Hematopoietic multipotent progenitor cell (in vitro differentiated cells): ENCODE measurements at places on chromosomes 16 and 17. TPM values are rescaled to one million over a fixed set of nuclear protein-coding genes. Genes with fewer than 3 reads are reported as not detected.

- no peak for DNase-seq
These were observed 80.9 kb upstream of the GNG13 start for GRCh38 chr16:881219-882097.

Gene KRTAP3-2
- not detected for total RNA-seq

Gene SLC38A8
- total RNA-seq: not detected

DNA sequence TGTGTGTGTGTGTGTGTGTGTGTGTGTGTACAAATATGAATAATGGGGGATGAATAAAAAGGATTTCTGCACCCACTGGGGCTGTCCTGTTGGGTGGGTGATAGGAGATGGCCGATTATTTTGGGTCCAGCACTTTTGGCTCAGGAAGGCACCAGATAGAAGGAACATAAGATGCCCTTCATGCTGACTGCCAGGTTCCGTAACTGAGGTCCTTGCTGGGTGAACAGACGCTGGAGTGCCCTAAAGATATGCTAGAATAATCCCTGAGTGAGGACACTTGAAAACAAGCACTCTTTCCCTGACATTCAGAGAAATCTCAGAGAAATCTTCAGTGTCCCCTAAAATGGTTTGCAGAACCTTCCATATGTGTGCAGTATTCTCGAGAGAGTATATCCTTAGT is 17.7 kb downstream of the IRX6 start:
- DNase-seq: no peak

Gene HIRIP3
- 9.4 TPM for total RNA-seq

Gene ZPBP2
- total RNA-seq: not detected

Gene WFIKKN1
- 0.27 TPM for total RNA-seq

GRCh38 chr16:70700101-70701020 is 14.5 kb upstream of the MTSS2 start:
- DNase-seq: peak; percentile 48

Gene CMC2
- total RNA-seq: 24.5 TPM

Gene RABEP1
- total RNA-seq: 11.0 TPM

Gene SLC13A2
- total RNA-seq: not detected

Gene NT5C3B
- total RNA-seq: 41.5 TPM

- DNase-seq: no peak
These were observed 14.1 kb downstream of the RAD51C start for GRCh38 chr17:58706351-58707140.

Gene SLFN14
- total RNA-seq: 0.27 TPM

GRCh38 chr17:51873302-51873701 is 285.2 kb downstream of the CA10 start:
- DNase-seq: no peak

- no peak for DNase-seq
These were observed 2.3 kb downstream of the SLFN5 start for GRCh38 chr17:35245196-35245486.

DNA sequence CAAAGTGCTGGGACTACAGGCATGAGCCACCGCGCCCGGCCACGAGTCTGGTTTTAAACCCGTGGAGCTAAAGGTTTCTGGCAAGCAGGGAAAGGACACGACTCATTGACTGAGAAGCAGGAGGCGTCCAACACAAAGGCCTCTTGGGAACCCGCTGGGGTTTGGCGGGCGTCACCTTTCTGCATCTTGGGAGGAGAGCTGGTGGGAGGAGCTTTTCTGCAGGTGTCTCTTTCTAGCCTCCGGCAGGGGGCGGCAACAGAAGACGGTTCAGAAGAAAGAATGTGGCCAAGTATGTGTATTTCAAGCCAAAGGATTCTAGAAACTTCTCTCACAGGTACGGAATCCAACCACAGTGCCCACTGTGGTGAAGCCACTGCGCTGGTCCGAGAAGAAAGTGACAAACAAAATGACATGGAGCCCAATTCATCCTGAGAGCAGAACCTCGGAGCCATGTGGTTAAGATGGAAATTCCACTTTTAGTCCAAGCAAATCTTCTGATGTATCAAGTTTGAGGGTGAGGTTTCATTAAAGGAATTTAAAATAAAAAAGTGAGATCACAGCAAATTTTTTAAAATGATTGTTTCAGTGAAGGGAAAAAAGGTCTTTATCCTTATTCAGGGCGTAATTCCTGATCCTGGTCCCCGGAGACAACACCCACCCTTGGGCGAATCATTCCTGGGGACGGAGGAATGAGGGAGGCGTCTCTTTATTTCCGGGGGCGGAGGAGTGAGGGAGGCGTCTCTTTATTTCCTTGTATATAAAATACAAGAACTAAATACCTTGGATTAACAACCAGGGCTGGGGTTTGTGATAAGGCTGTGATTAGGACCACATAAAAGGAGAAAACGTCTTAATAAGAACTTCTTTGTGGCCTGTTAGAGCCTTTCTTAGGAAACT is 97.6 kb downstream of the MRM3 start:
- peak; percentile 87 for DNase-seq

DNA sequence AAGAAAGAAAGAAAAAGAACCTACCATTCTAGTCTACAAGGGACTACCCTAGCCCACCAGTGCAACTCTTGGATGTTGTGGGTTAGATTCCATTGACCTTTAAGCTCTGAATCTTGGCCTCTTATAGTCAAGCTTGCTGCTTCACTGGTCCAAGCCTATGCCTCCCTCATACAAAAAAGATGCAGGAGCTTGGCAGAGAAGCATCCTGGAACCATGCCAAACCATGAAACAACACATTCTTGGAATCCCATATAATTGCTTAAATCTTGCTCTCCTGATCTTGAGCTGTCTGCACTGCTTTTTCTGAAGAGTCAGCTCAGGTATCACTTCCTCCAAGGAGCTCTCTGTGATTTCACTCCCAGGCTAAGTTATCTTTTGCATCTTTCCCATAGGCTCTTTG is 117.9 kb upstream of the GPR139 start:
- DNase-seq: no peak

DNA sequence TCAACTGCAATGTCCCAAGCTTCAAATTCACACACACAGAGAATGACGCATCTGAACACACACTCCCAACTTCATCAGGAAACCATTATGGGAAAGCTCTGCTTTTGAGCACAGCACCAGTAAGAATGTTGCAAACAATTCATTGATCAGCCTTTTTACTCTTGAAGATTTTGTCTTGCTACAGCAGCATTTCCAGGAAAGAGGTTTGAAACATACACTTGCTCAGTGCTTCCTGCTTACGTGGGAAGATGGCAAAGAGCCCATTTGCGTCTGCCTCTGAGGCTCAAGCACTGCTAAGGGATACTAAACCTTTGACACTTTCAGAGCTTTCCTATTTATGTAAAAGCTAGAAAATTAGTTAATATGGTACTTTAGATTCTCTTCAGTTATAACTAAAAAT is 77.2 kb upstream of the MON1B start:
- DNase-seq: no peak

Gene OR1F1
- not detected for total RNA-seq

GRCh38 chr16:89859615-89860007 is 13.8 kb upstream of the TCF25 start:
- DNase-seq: no peak

Gene TNFRSF17
- 0.27 TPM for total RNA-seq

- DNase-seq: no peak
These were observed 1.9 kb downstream of the PLEKHH3 start for GRCh38 chr17:42674755-42675347.

DNA sequence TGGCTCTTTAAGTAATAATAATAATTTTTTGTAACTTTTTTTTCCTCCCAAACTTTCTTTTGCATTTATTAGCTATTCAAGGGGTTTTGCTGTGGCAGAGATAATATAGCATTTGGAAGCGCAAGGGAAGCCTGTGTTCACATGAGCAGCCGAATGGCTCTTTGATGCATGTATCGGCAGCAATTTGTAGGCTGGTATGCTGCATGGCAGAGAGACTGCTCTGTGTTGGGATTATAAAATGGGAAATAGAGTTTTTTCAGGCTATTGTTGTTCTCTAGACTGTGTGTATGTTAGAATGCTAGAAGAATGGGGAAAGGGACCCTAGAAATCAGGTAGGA is 94.6 kb upstream of the SALL1 start:
- no peak for DNase-seq
